ENCODE measurements at places on chromosomes 13 and 19.

DNA sequence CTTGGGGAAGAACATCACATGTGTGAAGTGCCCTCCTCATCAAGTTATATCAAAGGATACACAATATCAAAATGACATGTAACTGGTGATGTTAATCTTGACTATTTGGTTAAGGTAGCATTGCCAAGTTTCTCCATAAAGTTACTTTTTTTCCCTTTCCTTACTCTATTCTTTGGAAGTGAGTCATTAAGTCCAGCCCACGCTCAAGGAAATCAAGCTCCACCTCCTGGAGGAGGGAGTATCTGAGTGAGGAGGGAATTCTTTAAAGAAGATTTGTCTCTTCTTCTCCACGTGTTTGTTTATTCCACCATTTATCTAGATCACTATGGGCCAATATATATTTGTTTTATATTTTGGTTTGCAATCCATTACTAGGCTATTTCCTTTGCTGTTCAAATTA is 33.6 kb upstream of the FNDC3A start:
- DNase-seq, result no peak

DNA sequence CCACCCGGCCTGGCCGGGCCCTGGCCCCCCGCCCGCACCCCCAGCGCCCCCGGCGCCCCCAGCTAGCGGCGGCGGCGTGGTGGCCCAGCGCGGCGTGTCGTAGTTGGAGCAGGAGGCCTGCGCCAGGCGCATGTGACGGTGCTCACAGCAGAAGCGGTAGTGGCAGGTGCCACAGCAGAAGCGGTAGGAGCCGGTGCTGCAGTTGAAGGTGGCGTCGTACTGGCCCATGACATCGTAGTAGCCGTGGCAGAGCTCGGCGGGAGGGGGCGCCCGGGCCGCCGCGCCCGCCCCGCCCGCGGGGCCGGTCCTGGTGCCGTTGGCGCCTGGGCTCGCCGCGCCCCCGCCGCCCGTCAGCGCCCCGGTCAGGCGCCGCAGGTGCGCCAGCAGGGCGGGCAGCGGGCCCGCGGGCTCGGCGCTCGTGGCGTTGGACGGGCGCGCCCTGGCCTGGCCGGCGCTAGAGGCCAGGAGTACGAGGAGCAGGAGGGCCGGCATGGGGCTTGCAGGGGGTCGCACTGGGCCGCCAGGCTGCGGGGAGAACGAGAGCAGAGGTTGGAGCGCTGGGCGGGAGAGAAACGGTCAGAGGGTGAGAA is 633 bp downstream of the SHISA7 start:
- no peak for DNase-seq

GRCh38 chr19:45632468-45633196 is 6.6 kb downstream of the EML2 start:
- peak; percentile 81 for DNase-seq

DNA sequence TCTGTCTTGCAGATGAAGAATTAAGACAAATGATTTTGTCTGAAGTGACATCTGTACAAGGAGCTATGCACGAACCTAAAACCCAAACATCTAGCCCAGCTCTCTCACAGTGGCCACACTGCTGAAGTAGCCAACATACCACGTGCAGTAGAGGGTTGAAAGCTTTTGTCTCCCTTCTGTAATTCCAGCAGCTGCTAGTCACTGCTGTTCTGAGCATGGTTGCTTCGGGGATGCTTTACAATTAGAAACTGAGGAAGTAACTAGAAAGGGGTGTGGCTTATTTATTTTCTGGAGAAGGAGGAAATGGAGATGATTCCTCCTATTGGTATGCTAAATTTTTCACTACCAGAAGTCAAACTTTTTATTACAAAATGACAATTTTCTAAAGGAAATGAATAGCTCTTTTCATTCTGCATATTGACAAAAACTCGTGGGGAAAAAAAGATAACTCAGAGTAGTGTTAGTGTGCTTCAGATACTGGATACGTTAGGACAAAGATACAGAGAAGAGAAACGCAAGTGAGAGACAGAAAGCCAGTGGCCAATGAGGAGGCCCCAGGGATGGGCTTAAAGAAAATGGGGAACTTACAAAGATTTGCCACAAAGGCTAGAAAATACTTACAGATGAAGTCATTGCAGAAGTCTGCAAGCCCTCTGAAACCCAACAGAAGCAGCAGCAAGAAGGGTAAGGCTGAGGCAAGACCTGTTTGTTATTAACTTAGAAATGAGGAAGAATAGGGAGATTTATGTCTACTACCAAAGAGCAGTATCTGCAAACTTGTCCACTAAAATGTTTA is 192.7 kb upstream of the MIR17HG start:
- no peak for DNase-seq

DNA sequence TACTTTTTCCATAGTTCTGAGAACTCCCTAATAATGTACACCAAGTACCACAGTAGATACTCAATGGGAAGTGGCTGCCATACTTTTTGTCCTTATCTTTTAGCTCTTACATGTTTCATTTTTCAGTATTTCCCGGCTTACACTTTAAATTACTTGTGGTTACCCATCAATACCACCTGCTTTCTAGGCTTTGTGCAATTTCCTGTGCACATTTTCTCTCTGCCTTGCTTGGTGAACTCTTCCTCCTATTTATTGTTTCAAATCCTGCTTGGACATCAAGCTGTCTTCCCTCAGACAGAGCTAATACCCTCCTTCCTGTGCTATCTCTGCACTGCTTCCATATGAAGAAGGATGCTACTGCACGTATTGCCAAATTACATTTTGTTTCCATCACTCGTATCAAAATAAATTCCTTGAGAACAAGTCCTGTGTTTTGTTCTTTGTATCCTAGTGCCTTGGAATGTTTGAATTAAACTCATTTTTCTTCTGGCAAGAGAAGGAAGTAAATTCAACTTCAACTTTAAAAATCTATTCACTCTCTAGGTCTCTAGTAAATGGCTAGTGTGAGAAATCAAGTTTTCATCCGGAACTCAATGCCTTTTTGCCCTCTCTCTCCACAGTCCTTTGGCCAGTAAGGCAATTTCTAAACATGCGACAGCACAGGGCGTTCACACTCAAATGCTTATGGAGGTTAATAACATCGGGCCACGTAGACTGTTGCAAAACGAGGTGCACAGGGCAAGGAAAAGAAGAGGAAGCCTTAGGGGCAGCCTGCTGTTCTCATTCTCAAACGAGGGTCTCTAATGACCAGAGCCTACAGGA is 5.6 kb downstream of the ZAR1L start:
- DNase-seq, result no peak

Data from urinary bladder (tissue), 4 donors.